Stimulated activated CD4-positive, alpha-beta T cell treated with anti-CD3 and anti-CD28 coated beads, Interleukin-1b, Interleukin-23, amount 100 ng/mL, for 1 hour (primary cell): ENCODE measurements at places on chromosomes 2 and 18.

DNA sequence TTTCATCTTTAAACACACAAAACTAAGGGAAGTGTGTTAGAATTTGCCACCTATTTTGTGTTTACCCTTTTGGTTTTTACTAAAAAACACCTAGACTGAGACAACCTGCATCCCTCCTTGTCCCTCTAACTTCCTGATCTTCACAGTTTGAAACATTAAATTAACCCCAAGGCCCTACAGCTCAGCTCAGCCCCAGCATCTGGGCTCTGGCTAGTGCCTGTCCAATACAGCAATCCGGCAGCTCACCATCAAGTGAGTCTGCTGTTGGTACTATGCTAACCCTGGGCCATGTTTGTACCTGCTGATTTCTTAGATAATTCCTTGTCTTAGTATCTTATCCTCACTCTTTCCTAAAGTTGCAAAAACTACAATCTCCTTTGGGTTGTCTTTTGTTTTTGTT is 162.4 kb downstream of the DSEL start:
- DNase-seq = no peak

DNA sequence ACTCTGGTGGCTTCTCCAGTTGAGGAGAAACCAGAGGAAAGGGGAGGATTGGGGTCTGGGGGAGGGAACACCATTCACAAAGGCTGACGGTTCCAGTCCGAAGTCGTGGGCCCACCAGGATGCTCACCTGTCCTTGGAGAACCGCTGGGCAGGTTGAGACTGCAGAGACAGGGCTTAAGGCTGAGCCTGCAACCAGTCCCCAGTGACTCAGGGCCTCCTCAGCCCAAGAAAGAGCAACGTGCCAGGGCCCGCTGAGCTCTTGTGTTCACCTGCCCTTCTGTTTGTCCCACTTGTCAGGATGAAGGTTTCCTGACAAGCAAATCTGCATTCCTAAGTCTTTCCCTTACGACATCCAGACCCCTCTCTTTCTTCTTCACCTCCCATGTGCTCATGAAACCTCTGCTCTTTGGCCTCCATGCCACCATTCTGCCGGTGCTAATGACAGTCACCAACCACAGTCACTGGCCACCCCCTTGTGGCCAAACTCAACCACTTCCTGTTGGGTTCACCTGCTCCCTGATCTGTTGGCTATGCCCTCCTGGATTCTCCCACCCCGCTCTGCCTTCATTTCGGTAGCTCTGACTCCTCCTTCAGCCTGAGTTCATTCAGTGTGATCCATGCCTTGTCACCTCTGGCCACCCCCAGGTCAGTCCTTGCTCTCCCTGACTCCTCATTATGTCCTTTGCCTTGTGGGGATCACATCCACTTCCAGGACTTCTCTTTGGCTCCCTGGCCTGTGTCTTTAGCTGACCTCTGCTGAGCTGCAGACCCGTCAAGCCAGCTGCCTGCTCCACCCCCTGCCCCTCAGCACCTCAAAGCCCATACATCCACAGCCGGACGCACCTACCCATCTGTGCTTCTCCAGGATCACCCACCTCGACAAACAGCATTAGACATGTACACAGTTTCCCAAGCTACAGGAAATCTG is 17.6 kb downstream of the EMX1 start:
- DNase-seq = no peak

- no peak for DNase-seq
Observed at GRCh38 chr18:37330173-37330572, 235.4 kb downstream of the CELF4 start.

DNA sequence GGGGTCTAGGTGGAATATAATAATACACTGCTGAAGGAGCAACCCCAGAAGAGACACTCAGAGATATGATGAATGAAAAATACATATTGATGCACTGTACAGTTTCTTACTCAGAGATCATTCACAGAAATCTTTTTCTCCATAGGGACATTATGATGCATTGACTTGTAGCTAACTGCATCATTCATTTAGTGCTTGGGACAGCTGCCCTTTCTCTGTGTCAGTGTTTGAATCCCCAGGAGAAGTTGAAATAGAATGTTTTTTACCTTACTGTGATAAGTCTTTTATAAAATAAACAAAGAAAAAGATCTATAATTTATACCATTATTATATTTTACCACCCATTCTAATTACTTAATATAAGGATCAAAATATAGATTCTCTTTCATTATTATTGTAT is 91.7 kb upstream of the DSEL start:
- no peak for DNase-seq

DNA sequence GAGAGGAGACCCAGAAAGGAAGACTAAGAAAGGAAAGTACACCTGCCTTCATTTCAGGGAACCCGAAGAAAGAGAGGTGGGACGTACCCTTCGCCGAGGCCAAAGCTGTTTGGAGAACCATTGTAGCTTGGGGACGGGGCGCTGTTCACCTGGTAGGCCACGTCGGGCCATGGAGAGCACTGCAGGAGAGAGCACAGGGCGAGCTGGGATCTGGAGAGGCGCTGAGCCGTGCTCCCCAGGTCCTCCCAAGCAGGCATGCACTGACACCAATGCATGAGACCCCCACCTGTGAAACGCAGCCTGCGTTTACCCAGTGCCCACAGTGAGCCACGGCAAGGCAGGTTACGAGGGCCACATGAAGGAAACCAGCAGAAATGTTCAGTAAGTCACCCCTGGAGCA is 45.5 kb downstream of the TFCP2L1 start:
- DNase-seq = no peak

- no peak for DNase-seq
Observed at GRCh38 chr18:47560723-47561715, 309.6 kb upstream of the SKOR2 start.

GRCh38 chr2:184938221-184938985 is 340.1 kb downstream of the ZNF804A start:
- no peak for DNase-seq

- no peak for DNase-seq
Observed at GRCh38 chr18:51637881-51638280, 440.4 kb upstream of the MEX3C start.

- no peak for DNase-seq
Observed at GRCh38 chr18:38587571-38587970, 1022.0 kb upstream of the CELF4 start.

- no peak for DNase-seq
Observed at GRCh38 chr2:9030841-9031240, 27.4 kb upstream of the MBOAT2 start.

GRCh38 chr2:120331903-120332302 is 14.0 kb upstream of the INHBB start:
- no peak for DNase-seq

GRCh38 chr2:128384956-128385355 is 66.3 kb upstream of the HS6ST1 start:
- DNase-seq = no peak

DNA sequence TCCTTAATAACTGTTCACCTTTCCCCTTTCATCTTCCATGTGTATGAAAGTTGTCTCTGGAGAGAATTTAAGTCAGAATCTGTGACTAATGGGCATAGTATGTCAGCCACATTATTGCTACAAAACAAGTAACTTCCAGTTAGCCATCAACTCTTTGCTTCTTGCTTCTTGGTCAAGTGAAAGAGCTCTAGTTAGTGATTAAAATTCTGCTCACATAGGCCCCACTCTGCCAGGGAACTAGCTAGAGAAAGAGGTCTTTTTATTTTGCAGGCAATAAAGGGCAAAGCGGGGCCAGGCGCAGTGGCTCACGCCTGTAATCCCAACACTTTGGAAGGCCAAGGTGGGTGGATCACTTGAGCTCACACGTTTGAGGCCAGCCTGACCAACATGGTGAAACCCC is 64.6 kb downstream of the COLEC12 start:
- DNase-seq = no peak

GRCh38 chr2:28377195-28377816 is 15.4 kb upstream of the FOSL2 start:
- no peak for DNase-seq
